ENCODE measurements at places on chromosomes 12 and 14.

DNA sequence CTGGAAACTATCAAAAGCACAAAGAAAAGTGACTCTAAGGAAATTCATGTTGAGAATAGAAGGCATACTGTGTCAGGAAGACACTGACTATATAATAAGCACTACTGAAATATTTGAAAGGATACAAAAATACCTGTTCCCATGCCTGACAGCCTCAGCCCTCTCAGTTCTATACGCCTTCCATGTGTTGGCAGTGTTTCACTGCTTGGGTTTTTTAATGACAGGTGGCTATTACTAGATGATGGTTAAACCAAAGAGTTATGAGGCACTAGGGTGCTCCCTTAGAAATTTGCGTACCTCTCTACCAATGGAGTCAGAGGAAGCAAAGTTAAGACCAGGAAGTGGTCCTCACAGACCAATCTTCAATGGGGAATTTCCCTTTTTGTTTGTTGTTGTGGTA, 25.6 kb upstream of the SLC5A8 start:
- no peak for DNase-seq

- DNase-seq: no peak
These were observed 36.4 kb upstream of the NCOR2 start for GRCh38 chr12:124603831-124604251.

DNA sequence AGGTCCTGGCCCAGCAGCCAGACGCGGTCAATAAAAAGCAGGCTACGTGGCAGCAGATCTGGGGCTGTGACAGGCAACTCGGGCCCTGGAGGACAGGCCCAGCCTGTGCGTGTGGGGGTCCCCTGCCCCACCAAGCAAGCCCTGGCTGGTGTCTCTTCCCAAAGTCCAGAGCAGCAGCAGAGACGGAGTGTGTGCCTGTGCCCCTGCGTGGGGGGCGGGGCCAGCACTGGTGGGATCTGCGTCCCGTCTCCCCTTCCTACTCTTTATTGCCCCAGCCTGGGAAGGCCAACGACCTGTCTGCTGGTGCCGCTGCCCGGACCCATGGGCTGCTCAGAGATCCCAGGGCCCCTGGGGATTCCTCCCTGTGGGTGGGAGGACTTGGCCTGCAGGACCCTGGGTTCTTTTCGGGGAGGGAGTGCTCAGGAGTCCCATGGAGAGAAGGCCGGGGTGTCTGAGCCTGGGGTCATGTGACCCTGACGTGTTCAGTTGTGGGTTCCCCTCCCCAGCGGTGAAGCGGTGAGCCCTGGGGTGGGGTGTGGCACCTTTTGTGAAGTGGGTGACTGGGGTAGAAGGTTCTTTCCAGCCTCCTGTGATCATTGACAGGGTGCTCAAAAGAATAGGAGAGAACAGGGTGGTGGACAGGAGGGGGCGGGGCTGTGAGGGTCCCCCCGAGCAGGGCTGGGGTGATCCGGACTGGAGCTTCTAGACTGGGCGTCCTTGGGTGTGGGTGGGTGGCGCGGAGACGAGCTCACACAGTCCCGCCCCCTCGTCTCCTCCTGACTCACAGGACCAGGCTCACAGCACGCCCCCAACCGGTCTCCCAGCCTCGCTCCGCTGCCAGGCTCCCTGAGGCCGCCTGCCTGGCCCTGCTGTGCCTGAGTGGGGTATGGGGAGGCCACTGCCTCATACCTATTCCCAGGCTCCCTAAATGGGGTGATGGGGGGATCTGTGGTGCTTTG, 22.4 kb downstream of the ASPG start:
- DNase-seq: no peak

DNA sequence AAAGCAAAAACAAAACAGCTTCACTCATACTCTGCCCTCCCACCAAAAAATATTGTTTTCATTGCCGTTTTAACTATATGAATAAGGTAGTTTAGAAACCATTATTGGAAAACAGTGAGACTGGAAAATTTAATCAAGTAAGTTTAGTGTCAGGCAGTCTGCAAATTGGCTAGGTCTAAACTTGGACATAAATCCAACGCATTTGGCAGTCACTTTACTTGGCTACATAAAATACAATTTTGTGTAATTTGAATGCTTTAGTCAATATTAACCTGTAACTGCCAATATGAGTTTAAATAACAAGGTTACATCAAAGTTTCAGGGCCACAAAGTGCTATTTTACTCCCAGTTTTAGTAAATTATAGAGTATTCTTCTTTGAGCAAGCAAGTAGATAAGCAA, 202.3 kb upstream of the SLC38A2 start:
- DNase-seq: no peak

GRCh38 chr14:58755031-58755925, 117.5 kb downstream of the DACT1 start:
- no peak for DNase-seq
